ENCODE measurements at places on chromosomes 2 and 18. TPM values are rescaled to one million over a fixed set of nuclear protein-coding genes. Genes with fewer than 3 reads are reported as not detected.

- H3K4me3 ChIP-seq, result no peak overlapping the region
- no peak for DNase-seq
- no peak overlapping the region for H3K27ac ChIP-seq
- no peaks in the 10 kb centered on the region for H3K27me3 ChIP-seq
- no peaks in the 10 kb centered on the region for H3K4me1 ChIP-seq
Observed at GRCh38 chr2:205148755-205149154, 533.5 kb upstream of the NRP2 start.

- H3K27me3 ChIP-seq, result no peaks in the 10 kb centered on the region
- no peaks in the 10 kb centered on the region for H3K36me3 ChIP-seq
- no peak overlapping the region for H3K27ac ChIP-seq
- H3K4me3 ChIP-seq, result no peak overlapping the region
- no peaks in the 10 kb centered on the region for H3K4me1 ChIP-seq
Observed at GRCh38 chr2:75224636-75225094, 25.3 kb upstream of the TACR1 start.

DNA sequence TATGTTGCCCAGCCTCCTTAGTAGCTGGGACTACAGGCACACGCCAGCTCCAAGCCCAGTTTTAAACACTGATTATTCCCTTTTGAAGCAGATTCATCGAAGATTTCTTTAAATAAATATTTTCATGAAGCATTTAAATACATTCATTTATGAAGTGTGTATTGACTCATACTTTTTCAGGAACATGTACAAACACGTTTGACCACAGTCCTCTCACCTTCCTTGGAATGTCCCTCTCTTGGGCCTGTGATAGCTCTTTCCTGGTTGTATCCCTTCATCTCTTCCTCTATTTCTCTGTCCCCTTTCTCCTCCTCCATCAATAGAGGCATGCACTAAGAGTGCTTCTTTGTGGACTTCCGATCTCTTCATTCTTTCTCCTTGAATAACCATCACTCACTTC is 2.5 kb downstream of the PSTPIP2 start:
- no peak overlapping the region for H3K4me3 ChIP-seq
- no peaks in the 10 kb centered on the region for H3K36me3 ChIP-seq
- H3K4me1 ChIP-seq, result 0 out of 2 replicates have a peak, but pooled peaks cover 3% of the 10 kb centered on the region
- no peak for DNase-seq

DNA sequence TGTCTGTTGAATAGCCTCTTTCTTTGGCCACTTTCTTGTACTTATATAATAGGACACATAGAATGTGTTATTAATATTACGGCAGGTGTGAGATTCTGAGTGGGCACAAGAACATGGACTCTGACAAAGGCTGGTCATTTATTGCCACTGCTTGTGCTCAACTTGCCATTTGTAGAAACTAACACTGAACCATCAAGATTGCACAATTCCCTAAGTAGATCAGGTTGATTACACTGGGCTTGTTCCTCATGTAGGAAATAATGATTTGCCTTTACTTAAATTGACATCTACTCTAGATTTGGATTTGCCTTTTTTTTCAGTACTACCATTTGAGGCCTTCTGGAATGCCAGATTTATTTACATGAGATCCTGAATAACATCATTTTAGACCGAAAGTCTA is 342.7 kb upstream of the CWC22 start:
- H3K4me3 ChIP-seq, result no peak overlapping the region
- DNase-seq, result no peak
- H3K27me3 ChIP-seq, result no peaks in the 10 kb centered on the region

DNA sequence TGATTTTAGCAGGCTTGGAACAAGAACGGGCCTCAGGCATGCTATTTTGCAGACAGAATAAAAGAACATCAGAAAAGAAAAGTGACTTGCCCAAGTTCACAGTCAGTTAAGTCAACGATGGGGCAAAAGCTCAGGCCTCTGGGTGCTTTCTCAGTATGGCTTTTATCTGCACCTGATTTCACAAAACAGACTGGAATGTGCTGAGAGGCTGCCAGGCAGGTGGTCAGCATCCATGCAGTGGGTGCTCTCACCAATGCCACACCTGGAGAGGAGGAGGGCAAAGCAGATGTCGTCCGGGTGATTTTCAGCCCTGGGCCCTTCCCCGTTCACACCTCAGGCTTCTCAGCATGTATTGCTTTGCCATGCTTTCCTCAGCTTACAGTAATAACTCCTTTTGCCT is 854.6 kb downstream of the RNF144A start:
- no peak overlapping the region for H3K27ac ChIP-seq
- no peaks in the 10 kb centered on the region for H3K36me3 ChIP-seq
- no peak for DNase-seq
- H3K27me3 ChIP-seq, result peaks cover 45% of the 10 kb centered on the region

- 0 out of 2 replicates have a peak, but pooled peaks cover 5% of the 10 kb centered on the region for H3K4me1 ChIP-seq
- no peaks in the 10 kb centered on the region for H3K36me3 ChIP-seq
- no peak overlapping the region for H3K27ac ChIP-seq
- DNase-seq, result peak; percentile 23
- H3K27me3 ChIP-seq, result peaks cover 22% of the 10 kb centered on the region
Observed at GRCh38 chr2:217604527-217605194, 398.1 kb downstream of the TNS1 start.

DNA sequence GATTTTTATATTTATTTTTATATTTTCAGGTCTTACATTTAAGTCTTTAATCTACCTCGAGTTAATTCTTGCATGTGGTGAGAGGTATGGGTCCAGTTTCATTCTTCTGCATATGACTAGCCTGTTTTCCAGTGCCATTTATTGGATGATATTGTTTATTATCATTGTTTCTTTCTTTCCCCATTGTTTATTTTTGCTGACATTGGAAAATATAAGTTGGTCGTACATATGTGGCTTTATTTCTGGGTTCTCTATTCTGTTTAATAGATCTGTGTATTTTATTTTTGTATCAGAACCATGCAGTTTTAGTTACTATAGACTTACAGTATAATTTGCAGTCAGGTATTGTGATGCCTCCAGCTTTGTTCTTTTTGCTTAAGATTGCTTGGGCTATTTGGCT is 113.4 kb upstream of the VWC2L start:
- H3K36me3 ChIP-seq, result no peaks in the 10 kb centered on the region
- H3K4me1 ChIP-seq, result no peaks in the 10 kb centered on the region
- H3K27ac ChIP-seq, result no peak overlapping the region
- no peaks in the 10 kb centered on the region for H3K27me3 ChIP-seq

DNA sequence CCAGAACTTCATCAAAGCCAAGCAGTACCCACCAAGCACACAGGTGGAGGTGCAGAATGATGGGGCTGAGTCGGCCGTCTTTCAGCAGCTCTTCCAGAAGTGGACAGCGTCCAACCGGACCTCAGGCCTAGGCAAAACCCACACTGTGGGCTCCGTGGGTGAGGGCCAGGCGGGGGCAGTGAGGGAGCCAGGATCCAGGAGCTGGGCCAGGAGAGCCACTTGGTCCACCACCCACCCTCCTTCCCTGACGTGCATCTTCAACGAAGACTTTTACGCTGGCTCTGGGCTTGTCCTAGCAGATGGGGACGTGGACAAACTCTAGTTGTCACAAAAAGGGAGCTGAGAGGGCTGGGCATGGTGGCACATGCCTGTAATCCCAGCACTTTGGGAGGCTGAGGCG is 11.8 kb downstream of the VIL1 start:
- H3K27ac ChIP-seq, result no peak overlapping the region
- H3K36me3 ChIP-seq, result no peaks in the 10 kb centered on the region
- no peak overlapping the region for H3K4me3 ChIP-seq
- DNase-seq, result no peak
- no peaks in the 10 kb centered on the region for H3K4me1 ChIP-seq

Gene GAL3ST2
- 3.9 TPM for total RNA-seq

Gene OR6B2
- not detected for total RNA-seq

- no peak overlapping the region for H3K4me3 ChIP-seq
- H3K4me1 ChIP-seq, result peaks cover 30% of the 10 kb centered on the region
- no peak overlapping the region for H3K27ac ChIP-seq
- DNase-seq, result no peak
Observed at GRCh38 chr2:48452108-48452507, 77.8 kb upstream of the STON1 start.

DNA sequence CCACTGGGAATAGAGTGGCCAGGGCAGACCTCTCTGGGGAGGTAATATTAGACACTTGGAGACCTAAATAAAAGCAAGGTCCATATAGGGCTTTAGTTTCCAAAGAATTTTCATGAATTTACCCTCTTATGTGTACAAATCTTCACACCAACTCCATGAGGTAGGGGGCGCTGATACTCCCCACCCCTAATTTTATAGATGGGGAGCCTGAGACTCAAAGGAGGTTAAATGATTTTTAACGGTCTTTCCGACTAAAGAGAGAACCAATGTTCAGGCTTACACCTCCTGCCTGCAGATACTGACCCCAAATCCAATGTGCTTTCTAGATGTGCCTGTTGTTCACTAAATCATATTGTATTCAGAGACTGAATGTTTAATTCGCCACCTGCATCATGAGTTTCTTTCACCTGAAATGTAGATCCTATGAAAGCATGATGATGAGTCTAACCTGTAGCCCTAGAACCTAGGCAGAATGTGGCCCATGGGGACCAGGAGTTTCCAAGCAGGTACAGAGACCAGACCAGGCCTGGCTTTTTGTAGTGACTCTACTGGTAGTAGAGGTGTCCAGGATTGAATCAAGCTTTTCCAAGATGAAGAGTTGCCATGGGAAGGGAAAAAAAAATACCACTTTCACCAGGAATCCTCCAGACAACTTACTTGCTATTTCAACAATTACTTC is 16.8 kb upstream of the PAX3 start:
- H3K36me3 ChIP-seq, result no peaks in the 10 kb centered on the region
- no peak overlapping the region for H3K27ac ChIP-seq
- H3K27me3 ChIP-seq, result peaks cover 20% of the 10 kb centered on the region
- H3K4me3 ChIP-seq, result no peak overlapping the region

Gene OR6B3
- not detected for total RNA-seq

GRCh38 chr18:73232933-73233332 is 365.1 kb upstream of the NETO1 start:
- H3K27ac ChIP-seq, result no peak overlapping the region
- no peak overlapping the region for H3K4me3 ChIP-seq
- DNase-seq, result no peak
- peaks cover 22% of the 10 kb centered on the region for H3K36me3 ChIP-seq

Gene NT5DC4
- total RNA-seq, result 6.1 TPM

Gene FSHR
- total RNA-seq, result not detected

Gene SEMA4C
- total RNA-seq, result 60.5 TPM

DNA sequence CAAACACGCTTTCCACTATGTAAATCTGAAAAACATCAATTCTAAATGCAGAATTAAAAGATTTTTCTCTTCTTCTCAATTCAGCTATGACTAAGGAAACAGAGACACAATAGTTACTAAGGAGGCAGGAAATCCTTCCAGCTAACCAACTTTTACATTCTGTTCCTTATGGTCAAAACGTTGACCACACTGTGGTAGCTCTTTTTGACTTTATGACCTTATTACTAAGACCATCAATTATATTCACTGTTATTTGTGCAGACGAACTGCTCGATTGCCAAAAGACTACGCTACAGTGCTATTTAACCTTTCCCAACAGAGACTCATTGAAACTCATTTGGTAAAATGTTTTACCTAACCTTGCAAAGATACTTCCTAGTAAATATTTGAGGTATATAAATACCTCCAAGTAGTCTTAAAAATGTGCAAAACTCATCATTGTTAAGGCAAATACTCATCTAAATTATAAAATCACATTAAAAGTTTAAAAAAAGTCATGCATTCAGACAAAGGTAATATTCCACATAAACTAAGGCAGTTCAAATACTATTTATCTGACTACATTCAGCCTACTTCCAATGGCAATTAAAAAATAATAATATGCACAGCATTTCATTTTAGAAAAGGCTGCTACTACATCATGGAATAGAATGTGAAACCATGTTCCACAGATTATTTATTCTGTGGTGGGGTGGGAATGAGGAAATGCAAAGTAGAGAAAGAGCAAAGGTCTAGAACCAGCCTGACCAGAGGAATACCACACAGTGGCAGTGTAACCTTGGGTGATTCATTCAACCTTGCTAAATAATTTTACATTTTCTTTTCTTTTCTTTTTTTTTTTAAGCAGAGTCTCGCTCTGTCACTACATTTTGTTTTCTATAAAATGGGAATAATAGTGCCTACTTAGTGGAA is 139.9 kb downstream of the THADA start:
- H3K36me3 ChIP-seq, result no peaks in the 10 kb centered on the region
- peaks cover 80% of the 10 kb centered on the region for H3K4me1 ChIP-seq
- no peaks in the 10 kb centered on the region for H3K27me3 ChIP-seq
- peak overlapping the region; percentile 78 for H3K27ac ChIP-seq

DNA sequence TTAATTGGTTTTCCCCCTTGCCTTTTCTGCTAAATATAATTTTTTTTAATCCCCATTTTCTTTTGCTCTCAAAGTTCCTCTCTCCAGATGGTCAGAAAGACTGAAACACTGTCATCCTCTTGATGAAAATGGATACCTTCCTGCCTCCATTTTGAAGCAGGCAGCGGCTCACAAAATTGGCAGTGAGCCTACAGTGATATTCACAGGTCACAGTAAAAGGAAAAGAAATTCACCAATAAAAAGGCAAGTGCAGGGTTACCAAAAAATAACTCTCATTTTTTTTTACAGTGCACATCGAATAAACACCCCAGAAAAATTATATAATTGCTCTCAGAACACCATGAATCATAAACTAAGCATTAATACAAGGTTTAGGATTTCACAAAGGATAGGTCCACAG is 307.5 kb downstream of the TCF4 start:
- no peak overlapping the region for H3K27ac ChIP-seq
- no peak for DNase-seq
- H3K36me3 ChIP-seq, result no peaks in the 10 kb centered on the region
- no peaks in the 10 kb centered on the region for H3K27me3 ChIP-seq
- no peak overlapping the region for H3K4me3 ChIP-seq
- H3K4me1 ChIP-seq, result peaks cover 7% of the 10 kb centered on the region

Gene SPAST
- total RNA-seq, result 17.2 TPM

DNA sequence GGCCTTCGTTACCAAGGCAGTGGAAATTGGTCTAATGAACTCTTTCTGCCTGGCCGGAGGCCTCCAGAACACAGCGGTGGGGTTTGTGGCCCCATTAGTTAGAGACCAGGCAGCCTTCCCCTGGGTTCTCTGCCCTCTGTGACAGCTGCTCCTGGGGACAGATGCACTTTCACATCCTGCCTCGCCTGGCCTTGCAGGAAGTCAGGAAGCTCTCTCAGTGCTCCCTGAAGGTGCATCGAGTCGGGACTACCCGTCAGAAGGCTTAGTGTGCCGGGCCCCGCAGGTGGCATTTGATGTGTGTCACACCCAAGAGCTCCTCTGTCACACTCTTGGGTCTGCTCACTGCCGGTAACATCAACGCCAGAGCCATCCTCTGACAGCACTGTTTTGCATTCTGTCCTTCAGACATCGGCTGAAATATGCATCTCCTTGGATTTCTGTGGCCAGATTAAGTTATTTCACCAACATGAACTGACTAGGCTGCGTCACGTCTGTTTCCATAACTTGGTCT is 158.3 kb downstream of the LDLRAD4 start:
- H3K27ac ChIP-seq, result no peak overlapping the region
- no peak overlapping the region for H3K4me3 ChIP-seq
- no peaks in the 10 kb centered on the region for H3K4me1 ChIP-seq
- H3K27me3 ChIP-seq, result peaks cover 72% of the 10 kb centered on the region
- no peaks in the 10 kb centered on the region for H3K36me3 ChIP-seq
- DNase-seq, result no peak
